ENCODE measurements at places on chromosomes 2 and 18.

DNA sequence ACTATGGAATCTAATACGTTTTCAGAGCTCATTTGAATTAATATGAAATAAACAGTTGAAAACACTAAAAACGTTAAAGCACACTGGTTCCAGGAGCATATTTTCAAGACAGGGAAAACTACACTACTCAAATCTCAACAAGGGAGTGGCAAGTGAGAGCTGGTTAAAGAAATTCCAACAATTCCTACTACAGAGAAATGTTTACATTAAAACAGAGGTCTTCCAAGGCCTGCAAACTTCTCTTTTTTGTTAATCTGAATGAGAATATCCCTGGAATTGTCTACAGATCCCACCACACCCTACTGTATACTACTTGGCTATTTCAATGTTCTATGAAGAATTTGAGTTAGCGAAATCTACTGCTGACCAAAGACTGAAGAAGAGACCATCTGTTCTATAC lies 231.5 kb downstream of the ZEB2 start:
- no peak for DNase-seq

DNA sequence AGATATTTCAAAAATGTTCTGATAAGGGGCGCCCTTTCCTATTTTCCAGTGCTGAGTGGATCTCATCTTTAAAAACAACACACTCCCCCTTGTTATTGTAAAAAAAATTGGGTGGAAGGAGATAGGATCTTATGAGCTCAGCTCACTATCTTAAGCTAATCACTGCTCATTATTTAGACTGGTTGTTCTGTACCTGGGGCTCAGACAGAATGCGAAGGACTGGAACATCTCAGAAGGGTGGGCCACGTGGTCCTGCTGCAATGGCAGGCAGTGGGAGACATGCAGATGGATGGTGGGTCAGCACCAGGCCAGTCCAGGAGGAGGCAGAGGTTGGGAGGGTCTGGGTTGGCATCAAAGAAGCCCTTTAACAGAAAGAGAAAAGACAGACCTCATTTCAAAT lies 48.3 kb upstream of the GPR155 start:
- peak; percentile 83 for DNase-seq

DNA sequence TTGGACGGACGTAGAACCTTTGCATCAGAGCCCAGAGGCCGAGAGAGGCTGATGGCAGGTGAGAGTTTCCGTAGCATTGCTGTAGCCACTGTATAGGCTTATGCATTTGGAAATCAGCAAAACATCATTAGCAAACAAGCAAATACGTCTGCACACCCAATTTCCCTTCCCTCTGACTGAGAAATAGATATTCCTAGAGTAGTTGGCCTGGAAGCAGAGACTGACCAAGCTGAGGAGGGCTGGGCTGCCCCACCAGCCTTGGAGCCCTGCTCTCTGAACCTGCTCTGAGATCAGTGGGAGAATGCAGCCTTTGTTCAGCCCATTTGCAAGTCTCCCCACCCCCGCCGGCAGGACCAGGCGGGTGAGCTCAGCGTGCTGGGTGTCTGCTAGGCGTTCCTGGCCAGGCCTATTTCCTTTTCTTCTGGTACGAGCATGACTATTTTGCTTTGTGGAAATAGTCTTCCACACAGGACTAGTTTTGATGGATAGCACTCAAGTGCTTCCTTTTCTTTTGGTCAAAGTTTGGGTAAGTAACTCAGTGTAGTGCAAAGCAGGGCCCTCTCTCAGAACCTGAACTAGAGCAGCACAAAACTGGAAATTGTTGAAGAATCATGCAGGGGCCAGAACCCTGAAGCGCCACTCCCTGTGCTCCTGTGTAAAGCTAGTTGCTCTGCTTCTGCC lies 21.9 kb upstream of the RNF149 start:
- DNase-seq, result no peak

DNA sequence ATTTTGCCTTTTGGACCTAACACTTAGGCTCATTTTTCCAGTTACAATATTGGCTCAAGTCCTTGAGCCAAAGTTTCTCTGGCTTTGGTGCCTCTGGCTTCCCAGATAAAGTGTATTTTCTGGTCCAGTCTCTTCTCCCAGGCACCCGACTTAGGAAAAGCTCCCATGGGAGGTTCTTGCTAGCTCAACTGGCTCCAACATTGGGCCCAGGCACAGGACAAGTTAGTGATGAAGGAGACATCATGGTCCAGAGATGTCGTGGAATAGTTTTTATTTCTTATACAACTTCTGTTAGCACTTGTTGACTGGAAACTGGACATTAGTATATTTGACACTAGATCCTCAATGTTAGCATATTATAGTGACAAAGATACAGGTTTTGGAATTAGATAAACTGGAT lies 8.2 kb upstream of the ZEB2 start:
- no peak for DNase-seq

DNA sequence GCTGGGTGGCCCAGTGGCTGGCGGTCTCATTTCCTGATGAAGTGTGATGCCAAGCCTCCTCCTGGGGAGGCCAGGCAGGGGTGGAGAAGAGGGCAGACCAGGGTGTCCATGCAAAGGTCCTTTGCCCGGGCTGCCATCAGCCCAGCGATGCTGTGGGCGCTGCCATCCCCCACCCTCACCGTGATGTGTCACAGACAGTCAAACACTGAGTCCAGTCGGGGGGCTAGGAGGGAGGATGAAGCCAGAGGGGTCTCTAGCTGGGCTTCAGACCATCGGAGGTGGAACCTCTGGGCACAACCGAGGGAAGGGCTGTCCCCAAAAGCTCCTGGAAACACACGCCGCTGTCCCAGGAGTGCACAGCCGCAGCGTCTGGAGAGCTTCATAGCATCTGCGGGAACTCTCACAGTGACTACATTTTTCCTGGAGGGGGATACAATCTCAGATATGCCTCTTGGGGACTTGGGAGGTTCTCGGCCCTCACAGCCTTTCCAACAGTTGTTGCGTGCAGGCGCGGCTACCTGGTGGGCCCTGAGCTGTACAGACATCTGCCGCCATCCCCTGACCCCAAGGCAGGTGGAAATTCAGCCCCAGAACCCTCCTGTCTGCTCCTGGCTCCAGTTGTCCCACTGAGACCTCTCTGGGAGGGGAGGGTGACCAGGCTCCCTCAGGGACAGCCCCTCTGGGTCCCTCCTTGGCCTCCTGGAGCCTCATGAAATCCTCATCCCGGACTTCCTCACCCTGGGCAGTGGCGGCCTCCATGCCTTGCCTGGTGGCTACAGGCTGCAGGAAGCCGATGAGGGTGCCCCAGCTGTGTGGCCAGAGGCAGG lies 26.5 kb upstream of the OTOS start:
- no peak for DNase-seq

GRCh38 chr18:54878159-54878622 lies 49.9 kb downstream of the RAB27B start:
- DNase-seq, result no peak

GRCh38 chr2:54254180-54254579 lies 1.8 kb downstream of the TSPYL6 start:
- DNase-seq, result no peak

- DNase-seq, result no peak
These were observed 73.9 kb downstream of the SDC1 start for GRCh38 chr2:20150806-20151571.

- no peak for DNase-seq
These were observed 1076.2 kb downstream of the TSN start for GRCh38 chr2:122831649-122832048.

DNA sequence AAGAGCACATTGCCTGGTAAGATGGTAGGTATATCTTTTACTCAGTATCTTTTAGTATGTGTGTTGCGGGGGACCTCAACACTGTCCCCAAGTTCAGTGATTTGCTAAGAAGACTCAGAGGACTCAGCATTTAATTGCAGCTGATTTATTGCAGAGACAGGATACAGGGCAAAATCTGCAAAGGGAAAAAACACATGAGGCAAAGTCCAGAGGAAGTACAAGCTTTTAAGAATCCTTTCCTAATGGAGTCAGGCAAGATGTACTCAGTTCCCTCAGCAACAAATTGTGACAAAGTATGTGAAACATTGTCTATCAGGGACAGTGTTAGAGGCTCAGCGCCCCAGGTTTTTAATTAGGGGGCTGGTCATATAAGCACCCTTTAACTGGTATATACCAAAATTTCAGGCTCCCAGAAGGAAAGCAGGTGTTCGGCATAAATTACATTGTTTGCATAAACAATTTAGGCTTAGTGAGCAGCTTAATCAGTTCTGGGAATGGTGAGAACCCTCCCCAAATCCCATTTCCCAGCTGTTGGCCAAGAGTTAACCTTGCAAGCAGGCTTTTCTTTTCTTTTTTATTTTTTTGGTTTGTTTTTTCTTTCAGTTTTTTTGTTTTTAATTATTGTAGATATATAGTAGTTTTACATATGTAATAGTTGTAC lies 41.7 kb downstream of the RAB3GAP1 start:
- no peak for DNase-seq

DNA sequence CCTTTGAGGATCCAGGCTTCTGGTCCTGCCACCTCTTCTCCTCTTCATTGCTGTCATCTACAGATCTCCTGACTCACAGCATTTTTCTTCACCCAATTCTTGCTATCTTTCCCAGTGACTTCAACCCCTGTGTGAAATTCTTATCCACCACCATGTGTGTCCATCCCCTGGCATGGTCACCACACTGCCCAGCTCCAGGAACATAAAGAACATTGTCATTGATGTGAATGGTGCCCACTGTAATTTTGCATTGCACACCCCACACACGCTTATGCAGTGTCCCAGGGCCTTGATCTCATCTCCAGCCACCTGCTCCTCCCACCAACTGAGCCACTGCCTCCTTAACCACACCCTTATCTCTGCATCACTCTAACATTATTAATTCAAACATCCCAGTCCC lies 85.3 kb downstream of the C1D start:
- DNase-seq, result no peak

- DNase-seq, result no peak
These were observed 215.5 kb downstream of the RNF144A start for GRCh38 chr2:7132753-7133152.

GRCh38 chr2:75194184-75194868 lies 5.0 kb downstream of the TACR1 start:
- no peak for DNase-seq

DNA sequence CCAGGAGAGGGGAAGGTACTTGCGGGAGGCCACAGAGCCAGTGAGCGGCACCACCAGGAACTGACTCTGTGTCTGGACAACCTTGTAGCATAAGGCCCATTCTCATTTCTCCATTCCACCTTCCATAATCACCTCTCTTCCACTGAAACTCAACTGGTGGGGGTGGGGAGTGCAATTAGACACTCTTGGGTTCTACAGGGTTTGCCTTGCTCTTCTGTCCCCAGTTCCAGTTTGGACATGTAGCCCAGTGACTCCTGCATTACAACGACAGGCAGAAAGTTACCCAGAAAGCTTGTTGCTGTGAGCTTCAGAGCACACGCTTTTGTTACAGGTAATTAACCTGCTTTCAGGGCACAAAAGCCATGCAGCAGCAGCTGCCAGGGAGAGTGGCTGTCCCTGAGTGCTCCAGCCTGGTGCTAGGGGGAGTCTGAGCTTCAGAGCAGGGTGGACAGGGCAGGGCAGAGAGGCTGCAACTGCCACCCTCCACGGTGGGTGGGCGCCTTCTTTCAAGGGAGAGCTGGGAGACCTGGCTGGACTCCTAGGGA lies 65.2 kb downstream of the COPS8 start:
- DNase-seq, result no peak

- DNase-seq, result no peak
These were observed 79.3 kb upstream of the ATP8B1 start for GRCh38 chr18:57882465-57882864.

DNA sequence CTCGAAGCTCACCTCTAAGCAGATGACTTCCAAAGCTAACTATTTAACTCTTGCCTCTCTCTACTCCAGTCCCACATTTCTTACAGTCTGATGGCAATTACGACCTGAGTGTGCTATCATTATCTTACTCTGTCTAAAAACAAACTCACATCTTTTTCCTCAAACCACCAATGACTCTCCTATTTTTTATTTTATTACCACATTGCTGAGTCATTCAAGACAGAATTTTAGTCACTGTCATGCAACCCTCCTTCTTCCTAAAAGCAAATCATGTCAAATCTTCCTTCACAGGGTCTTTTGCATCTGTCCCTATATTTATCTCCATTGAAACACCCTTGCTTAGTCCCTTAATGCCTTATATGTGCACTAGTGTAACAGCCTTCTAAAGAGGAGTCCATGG lies 34.6 kb upstream of the C2orf15 start:
- DNase-seq, result no peak

DNA sequence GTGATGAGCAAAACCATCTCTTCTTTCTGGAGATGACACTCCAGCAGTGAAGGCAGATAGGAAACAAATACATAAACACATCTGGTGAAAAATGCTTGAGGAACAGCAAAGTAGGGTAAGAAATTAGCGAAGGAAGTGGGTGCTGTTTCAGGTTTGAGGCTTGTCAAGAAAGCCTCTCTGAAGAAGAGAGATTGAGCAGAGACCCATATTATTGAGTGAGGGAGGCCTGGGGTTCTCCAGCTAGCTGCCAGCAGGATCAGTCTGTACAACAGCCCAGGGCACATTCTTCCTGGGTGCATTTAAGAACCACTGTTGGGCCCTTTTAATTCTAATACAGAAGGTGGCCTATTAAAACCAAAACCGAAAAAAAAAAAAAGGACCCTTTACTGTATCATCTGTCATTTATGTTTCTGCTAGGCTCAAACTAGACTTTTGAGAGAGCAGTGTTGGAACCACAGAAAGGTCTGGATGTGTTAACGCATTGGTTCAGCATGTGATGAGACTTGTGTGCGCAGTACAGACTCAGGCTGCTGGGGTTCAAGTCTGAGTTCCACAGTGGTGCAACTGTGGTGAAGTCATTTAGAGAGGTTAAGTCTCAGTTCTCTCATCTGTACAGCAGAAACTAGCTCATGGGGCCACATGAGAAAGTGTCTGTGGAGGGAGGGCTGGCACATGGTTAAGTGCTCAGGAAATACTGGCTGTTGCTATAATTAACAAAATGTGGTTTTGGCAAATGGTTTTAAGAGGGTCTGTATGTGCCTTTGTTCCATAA lies 28.9 kb downstream of the MGAT5 start:
- no peak for DNase-seq

- DNase-seq, result no peak
These were observed 28.1 kb downstream of the TFCP2L1 start for GRCh38 chr2:121256720-121257479.

GRCh38 chr18:37636831-37637477 lies 71.4 kb upstream of the CELF4 start:
- no peak for DNase-seq

GRCh38 chr2:221571025-221571550 lies 1.0 kb downstream of the EPHA4 start:
- peak; percentile 8 for DNase-seq
